ENCODE measurements at places on chromosomes 5 and 9. TPM values are rescaled to one million over a fixed set of nuclear protein-coding genes. Genes with fewer than 3 reads are reported as not detected.

The GARIN3 gene
- total RNA-seq, result not detected

The ORM2 gene
- not detected for total RNA-seq

The CFAP77 gene
- total RNA-seq, result 0.23 TPM

The ZNG1F gene
- 9.5 TPM for total RNA-seq

The WDR41 gene
- total RNA-seq, result 57.5 TPM

The TRIM7 gene
- total RNA-seq, result not detected

The TMCO6 gene
- total RNA-seq, result 27.4 TPM

The GAS1 gene
- total RNA-seq, result 24.6 TPM

The IRX4 gene
- total RNA-seq, result 0.77 TPM

The RNF183 gene
- total RNA-seq, result not detected
